ENCODE measurements at places on chromosomes 16 and 17.

- DNase-seq, result no peak
These were observed 158.9 kb upstream of the NOG start for GRCh38 chr17:56434610-56435009.

- no peak for DNase-seq
These were observed 6.0 kb downstream of the RNF157 start for GRCh38 chr17:76234354-76234679.

- no peak for DNase-seq
These were observed 18.9 kb downstream of the ARHGAP17 start for GRCh38 chr16:24996301-24996700.

DNA sequence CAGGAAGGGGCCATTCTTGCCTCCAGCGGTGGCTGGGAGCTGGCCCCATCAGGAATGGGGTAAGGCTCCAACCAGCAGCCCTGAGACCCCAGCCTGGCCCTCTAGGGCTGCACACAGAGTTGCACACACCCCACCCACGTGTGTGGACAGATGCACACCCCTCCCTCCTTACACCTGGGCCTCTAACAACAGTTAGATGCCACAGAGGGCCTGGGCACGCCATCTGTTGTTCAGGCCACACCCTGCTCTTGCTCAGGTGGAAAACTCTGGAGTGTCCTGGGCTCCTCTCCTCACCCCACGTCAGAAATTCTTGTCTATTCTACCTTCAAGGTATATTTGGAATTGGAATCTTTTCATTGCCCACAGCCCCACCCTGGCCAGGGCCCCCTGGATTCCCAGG, 13.3 kb upstream of the RAI1 start:
- DNase-seq, result no peak

- DNase-seq, result peak; percentile 10
These were observed 49.9 kb upstream of the CDR2 start for GRCh38 chr16:22424161-22424937.

- no peak for DNase-seq
These were observed 26.6 kb downstream of the ENGASE start for GRCh38 chr17:79101111-79101673.

DNA sequence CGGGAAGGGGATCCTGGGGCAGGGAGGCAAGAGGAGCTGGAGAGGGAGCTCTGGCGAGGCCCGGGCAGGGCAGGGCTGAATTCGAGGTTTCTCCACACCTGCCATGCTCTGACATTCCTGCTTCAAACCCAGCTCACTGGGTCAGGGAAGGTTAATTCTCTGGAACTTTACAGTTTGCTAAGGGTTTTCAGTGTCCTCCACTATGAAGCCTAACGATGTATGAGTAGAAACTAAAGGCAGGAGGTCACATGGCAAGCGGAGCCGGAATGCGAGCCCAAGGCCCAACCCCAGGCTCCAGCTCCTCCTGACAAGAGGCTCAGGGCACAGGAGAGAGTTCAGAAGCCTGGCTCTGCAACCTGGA, 29.2 kb downstream of the DCAKD start:
- peak; percentile 38 for DNase-seq

- DNase-seq, result no peak
These were observed 1.9 kb upstream of the PAQR4 start for GRCh38 chr16:2967211-2967631.

DNA sequence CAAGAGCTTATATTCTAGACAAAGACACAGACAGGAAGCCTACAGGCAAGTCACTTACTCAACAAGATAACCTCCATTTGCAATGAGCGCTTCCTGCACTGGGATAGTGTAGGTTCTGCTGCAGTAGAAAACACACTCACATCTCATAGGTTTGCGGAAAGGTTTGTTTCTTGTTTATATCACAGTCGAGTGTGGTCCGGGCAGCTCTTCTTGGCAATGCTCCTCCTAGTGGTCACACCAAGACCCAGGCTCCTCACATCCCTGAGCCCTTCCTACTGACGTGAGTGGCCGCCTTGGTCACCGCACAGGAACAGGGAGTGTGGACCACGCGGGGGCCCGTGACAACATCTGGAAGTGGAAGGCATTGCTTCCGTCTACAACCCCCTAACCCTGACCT, 48.0 kb upstream of the RBFOX3 start:
- no peak for DNase-seq

DNA sequence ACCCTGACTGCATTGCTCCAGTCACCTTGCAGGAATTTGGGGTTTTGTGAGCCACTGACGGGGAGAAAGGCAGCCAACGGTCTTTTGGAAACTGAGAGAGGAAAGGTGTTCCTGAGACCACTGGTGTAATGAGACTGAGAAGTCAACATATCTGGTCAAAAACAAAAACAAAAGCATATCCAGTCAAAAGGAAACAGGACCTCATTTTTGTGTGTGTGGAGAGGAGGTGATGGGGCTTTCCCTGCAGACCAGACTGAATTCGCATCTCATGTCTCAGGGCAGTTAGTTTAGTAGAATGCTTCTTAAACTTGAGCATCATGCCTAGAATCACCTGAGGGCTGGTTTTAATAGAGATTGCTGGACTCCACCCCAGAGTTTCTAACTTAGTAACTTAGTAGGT, 198.4 kb downstream of the COPRS start:
- no peak for DNase-seq
